GM12864 (cell line): ENCODE measurements at places on chromosomes 1 and 21.

DNA sequence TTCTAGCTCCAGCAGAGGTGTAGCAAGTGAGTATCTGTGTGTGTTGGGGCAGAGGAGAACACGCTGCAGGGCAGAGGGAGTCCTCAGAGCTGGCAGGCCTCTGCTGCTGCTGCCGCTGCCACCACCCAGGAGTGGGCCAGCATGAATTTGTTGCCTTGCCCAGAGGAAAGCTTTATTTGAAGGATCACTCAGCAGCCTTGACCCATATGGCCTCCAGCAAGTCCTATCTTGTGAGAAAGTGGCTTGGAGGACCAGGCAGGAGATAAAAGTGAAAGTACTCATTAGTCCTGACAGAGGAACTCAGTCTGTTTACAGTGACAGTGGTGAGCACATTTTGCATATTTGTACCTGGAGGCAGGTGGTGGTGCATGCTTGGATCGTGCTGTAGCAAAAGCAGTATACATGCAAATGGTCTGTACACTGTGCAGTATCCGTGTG lies 3.1 kb downstream of the TRAF5 start:
- no peak for DNase-seq

GRCh38 chr1:219276049-219276738 lies 102.5 kb downstream of the LYPLAL1 start:
- DNase-seq, result no peak

GRCh38 chr21:34022627-34023335 lies 50.6 kb upstream of the MRPS6 start:
- peak; percentile 51 for DNase-seq

GRCh38 chr1:85168884-85169283 lies 31.9 kb downstream of the SYDE2 start:
- no peak for DNase-seq

DNA sequence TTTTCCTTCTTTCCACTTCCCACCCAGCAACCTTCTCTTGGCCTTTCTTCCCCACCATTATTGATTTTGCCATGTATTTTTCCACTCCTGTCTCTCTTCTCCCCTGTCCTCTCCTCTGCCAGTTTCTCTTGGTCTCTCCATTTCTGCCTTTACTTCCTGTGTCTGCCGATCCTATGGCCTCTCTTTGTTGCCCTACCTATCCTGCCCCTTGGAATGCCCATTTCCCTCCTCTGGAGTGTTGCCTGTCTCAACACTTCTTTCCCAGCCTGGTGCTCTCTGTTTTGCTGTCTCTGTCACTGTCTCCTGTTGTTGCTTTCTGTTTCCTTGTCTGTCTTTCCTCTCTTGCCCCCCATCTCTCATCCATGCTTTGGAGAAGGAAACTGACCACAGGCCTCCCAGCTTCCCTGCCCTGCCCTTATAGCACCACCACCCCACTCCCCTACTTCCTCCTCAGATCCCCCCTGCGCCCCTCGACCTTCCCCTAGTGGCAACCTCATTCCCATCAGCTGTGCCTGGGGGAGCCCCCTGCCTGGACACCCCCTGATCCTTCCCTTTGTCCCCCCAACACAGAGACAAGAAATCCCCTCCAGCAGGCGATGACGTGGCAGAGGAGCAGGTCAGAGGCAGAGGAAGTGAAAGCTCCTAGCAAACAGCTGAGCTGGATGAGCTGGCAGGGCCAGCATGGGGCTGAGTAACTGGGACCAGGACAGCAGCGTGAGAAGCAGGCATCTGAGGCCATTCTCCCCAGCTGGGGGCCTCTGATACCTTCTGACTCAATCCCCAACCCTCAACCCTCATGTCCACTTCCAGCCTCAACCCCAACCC lies 6.6 kb upstream of the ETV3L start:
- peak; percentile 18 for DNase-seq

- DNase-seq, result no peak
Observed at GRCh38 chr1:229980009-229980408, 87.0 kb upstream of the GALNT2 start.

GRCh38 chr1:5906966-5907365 lies 85.3 kb downstream of the NPHP4 start:
- no peak for DNase-seq

GRCh38 chr1:24929398-24930259 lies 447 bp downstream of the RUNX3 start:
- no peak for DNase-seq

- no peak for DNase-seq
Observed at GRCh38 chr1:29444782-29445729, 208.7 kb downstream of the PTPRU start.

DNA sequence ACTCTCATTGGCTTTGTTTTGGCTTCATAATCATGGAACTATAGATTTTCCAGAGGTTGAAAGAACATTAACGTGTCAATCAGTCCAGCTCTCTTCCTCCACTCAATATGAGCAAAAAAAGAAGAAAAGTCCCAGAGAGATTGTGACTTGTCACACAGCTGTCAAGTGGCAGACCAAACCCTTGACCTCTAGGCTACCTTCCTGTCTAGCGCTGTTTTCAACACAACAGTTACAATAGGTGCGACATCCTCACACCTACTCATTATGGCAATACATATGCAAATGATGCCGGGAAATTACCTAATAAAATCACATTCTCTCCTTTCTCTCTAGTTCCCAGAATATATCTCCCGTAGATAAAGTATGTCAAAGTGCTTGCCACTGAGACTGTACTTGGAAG lies 1.1 kb downstream of the WARS2 start:
- DNase-seq, result peak; percentile 34

GRCh38 chr1:151282883-151283725 lies 1.0 kb downstream of the ZNF687 start:
- DNase-seq, result no peak

DNA sequence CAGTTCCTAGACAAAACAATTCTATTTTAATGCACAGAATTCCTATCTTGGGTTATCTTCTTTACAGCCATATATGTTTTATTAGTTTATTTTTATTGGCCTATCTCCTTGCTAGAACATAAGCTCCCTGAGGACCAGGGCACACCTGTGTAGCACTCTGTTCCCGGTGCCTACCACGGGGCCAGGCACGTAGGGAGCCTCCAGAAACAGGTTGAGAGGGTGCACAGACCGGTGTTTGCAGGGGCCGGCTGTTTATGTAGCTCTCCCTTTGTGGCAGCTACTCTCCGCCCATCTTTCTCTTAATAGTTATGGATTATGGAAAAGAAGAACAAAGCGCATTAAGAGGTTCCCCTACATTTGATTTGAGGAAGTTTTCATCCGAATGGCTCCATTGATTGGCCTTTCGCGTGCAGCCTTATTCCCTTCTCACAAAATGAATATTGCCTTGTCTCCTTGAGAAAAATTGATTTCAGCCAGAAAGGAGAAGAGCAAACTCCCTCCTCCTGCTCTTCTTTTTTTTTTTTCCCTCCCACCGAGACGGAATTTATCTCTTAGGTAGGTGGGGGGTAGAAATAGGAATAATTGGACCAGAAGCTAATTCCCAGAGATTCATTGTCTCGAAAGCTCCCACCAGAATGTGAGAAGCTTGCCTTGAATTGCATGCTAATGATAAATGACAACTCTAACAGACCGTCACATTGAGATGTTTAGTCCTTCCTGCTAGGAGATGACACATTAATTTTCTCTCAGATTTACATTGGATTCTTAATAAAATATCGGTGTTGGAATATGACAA lies 447.4 kb downstream of the CAMTA1 start:
- DNase-seq, result no peak

- peak; percentile 15 for DNase-seq
Observed at GRCh38 chr1:18217398-18218043, 109.9 kb downstream of the IGSF21 start.

DNA sequence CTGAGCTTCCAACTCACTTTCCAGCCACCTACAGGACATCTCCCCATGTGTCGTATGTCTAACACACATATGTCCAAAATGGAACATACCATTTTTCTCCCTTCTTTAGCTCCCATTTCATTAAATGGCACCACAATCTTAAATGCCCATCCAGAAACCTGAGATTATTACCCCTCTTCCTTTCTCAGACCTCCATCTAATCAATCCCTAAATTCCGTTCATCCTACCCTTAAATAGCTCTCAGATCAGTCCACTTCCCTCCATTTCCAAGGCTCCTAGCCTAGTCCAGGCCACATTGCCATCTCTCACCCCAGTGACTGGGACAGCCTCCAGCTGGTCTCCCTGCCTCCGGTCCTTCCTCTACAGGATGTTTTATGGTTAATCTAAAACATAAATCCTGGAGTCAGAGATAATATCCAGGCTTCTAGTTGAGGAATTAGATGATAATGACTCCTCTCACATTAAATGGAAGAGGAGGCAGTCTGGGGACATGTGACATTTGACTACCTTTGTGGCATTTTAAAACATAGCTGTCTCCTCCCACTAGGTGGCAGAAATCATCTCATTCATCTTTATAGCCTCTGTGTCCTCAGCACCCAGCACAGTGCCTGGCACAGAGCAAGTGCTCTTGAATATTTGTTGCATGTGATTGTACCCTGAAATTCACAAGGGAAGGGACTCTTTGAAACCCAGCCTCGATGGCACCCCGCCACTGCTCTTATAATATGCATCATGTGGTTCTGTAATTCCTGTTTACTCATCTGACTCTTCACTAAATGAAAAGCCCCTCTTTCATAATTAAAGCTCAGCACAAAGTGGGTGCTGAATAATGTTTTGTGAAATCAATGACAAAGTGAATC lies 102.3 kb downstream of the TMEM53 start:
- no peak for DNase-seq

GRCh38 chr21:39215078-39215477 lies 31.8 kb upstream of the PSMG1 start:
- no peak for DNase-seq

DNA sequence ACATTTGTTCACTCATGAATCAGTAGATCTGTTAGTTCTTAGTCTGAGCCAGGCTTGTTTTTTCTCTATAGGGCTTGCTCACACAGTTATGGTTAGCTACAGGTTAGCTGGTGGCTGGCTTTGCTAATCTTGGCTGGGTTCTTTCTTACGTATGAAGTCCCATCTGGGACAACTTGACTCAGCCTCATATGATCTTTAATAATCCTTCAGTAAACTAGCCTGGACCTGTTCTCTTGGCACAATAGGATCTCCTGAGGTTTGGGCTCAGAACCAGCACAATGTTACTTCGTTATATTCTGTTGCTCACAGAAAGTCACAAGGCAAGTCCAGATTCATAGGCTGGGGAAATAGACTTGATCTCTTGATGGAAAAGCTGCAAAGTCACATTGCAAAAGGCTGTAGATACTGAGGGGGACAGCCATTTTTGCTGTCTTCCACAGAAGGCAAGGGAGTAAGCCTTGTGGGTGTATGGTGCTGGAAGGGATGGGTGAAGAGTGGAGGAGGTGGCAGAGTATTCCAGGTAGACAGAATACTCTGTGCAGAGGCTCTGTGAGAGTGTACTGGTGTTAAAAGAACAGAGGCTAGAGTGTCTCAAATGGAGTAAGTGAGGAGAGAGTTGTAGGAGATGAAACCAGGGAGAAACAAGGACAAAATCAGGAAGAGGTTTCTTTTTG lies 24.4 kb downstream of the EFCAB7 start:
- no peak for DNase-seq

DNA sequence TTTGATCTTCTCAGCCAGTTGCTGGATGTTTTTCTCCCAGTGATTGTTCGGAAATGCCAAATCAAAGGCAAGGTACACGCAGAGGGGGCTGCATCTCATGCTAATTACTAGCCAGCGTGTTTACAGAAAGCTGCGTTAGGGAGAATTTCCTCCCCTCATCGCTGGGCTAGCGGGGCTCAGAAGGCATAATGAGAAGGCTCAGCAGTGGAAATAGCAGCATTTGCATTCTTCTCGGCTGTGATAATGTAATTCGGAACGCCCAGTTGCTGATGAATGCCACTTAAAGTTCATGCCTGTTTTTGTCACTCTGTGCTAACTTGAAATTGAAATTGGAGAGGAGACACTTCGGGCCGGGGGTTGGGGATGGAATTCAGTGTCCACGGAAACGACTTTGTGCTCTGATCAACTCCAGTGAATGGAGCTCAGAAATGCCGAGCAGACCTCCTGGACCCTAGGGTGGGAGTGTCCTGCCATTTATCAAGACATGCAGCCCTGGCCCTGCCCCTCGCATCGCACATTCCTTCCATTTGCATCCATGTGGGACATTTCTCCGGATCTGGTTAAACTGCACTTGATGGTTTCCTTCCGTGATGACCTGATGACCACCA lies 313.4 kb upstream of the C1orf174 start:
- DNase-seq, result no peak

GRCh38 chr21:20511216-20511880 lies 486.9 kb upstream of the NCAM2 start:
- DNase-seq, result no peak

- DNase-seq, result no peak
Observed at GRCh38 chr1:38915352-38915948, 26.2 kb downstream of the RHBDL2 start.

DNA sequence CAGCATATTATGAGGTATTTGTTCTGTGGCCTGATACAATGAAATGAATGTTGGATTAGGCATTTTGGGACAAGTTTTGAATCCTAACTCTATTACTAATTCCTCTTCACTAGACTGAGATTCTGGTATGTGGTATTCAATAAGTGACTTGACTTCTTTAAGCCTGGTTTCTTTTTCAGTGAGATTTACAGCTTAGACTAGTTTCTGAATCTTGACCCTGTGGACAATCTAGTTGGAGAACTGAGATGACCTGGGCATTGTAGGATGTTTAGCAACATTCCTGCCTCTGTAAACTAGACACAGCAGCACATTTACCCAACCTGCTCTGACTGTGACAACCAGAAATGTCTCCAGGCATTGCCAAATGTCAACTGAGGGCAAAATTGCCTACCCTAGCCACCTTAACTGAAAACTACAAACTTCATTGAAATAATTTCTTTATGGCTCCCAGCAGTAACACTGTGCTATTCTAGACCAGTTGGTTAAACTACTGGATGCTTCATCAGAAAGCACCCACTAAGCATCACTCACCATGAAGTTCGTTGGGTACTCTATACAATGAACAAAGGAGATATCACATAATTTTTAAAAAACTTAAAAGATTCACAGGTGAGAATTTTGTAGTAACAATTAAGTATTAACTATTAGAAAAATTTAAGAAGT lies 16.8 kb downstream of the PTPRC start:
- DNase-seq, result no peak

- DNase-seq, result no peak
Observed at GRCh38 chr1:22556391-22557104, 6.7 kb upstream of the EPHA8 start.

- DNase-seq, result no peak
Observed at GRCh38 chr1:218380125-218380977, 35.2 kb downstream of the TGFB2 start.

- DNase-seq, result no peak
Observed at GRCh38 chr1:36669262-36669661, 186.5 kb upstream of the CSF3R start.

DNA sequence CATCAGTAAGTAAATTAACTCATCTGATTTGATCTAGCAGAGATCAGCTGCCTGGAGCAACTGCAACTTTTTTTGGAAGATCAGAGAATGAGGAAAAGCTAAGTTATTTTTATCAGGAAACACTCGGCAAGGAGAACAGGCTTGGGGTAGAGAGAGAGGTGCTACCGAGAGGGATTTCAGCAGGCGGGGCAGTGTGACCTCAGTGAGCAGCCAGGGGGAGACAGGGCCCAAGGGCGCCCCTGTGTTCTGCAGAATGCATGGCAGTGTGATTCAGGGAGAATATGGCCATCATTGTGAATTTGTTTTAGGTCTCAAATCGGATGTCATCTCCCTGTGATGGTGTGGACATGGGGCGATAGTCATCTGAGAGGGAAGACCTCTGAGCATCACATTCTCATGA lies 484.1 kb upstream of the VAMP3 start:
- no peak for DNase-seq

GRCh38 chr1:179127163-179127895 lies 45.5 kb downstream of the TOR3A start:
- no peak for DNase-seq
